Ascending aorta (tissue), 2 donors: ENCODE measurements at places on chromosomes 3 and 15. TPM values are rescaled to one million over a fixed set of nuclear protein-coding genes. Genes with fewer than 3 reads are reported as not detected.

LRRC49 gene
- 23.1 TPM for total RNA-seq

DNA sequence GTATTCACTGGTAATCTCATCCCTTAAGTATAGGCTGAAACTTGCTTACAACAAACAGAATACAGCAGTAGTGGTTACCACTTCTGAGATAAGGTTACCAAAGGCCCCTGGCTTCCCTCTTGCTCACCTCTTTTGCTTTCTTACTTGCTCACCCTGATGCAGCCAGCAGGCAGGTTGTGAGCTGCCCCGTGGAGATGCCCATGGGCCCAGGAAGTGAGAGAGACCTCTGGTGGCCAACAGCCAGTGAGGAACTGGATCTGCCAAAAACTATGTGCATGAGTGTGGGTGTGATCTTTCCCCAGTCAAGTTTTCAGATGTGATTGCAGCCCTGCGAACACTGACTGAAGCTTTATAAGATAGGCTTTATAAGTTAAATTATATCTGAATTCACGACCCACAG lies 48.7 kb downstream of the NMNAT3 start:
- no peak overlapping the region for H3K27ac ChIP-seq
- H3K36me3 ChIP-seq = no peaks in the 10 kb centered on the region
- H3K27me3 ChIP-seq = no peaks in the 10 kb centered on the region
- DNase-seq = no peak
- no peak overlapping the region for H3K4me3 ChIP-seq

DNA sequence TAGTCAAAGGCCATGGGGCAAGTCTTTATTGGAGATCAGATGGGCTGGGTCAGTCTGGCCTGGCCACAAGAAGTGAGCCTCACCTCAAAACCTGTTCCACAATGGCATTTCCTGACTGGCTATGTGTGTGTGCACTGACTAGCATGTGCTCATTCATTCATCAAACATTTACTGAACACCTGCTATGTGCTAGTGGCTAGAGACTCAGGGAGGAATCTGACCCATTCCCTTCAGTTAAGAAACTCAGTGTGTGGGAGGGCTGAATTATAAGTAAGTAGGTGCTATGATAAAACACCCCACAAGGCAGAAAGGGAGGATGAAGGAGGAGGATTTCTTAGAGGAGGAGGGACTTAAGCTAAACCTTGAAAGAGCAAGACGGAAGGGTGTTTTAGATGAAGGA lies 5.4 kb upstream of the CGNL1 start:
- no peak overlapping the region for H3K4me3 ChIP-seq
- H3K4me1 ChIP-seq = no peaks in the 10 kb centered on the region

GRCh38 chr3:71134521-71134920 lies 449.0 kb downstream of the FOXP1 start:
- H3K4me1 ChIP-seq = peaks cover under 1% of the 10 kb centered on the region
- no peaks in the 10 kb centered on the region for H3K36me3 ChIP-seq
- no peaks in the 10 kb centered on the region for H3K27me3 ChIP-seq
- H3K4me3 ChIP-seq = no peak overlapping the region
